ENCODE measurements at places on chromosomes 1 and 21.
A peak's percentile ranks its signal among the peaks of the same experiment; 100 is the strongest.

GRCh38 chr1:28171246-28171645 lies 5.2 kb downstream of the PTAFR start:
- DNase-seq = no peak

GRCh38 chr1:110877364-110877763 lies 4.4 kb downstream of the CD53 start:
- DNase-seq = no peak

DNA sequence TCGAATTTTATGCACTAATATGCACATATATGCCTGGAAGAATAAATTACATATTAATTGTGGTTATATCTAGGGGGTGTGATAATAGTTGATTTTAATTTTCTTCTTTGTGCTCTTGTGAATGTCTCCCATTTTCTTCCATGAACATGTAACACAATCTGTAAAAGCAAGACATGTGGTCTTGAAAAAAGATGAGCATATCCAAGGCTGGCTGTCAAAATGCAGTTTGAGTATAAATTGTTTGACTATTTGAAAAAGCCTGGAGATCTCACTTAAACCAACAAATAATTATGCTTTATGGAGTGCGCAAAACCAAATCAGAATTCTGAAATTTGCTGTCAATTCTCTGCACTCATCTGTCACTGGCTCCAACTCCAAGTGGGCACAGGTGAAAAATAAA lies 143.9 kb downstream of the HMGB4 start:
- DNase-seq = no peak

- no peak for DNase-seq
Measured at GRCh38 chr1:104706631-104707147, 957.0 kb downstream of the AMY1C start.

DNA sequence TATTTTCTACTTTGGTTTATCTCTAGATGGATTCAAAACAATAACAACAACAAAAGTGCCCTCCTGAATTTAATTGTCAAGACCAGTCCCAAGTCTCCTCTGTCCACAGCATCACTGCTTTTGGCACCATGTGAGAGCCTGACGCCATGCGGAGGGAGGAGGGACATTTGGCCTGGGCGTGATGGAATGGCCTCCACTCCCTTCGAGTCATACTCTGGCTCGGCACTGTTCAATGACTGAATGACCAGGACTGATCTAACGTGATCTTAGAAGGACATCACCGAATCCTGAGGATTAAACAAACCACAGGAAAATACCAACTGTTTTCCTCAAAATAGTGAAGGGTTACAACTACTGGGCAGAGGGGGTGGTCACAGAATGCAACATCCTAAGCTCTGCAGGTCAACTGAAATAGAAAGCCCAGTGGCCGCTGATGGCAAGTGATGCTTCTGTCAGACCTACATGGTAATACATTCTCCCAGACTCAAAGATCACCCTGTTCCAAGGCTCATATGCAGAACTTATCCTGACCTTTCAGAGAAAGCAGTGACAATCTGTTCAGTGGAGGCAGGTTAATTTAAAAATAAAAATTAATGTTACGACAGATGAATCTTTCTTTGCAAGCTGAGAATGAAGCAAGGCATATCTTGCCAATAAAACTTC lies 19.1 kb downstream of the SRSF4 start:
- DNase-seq = no peak

DNA sequence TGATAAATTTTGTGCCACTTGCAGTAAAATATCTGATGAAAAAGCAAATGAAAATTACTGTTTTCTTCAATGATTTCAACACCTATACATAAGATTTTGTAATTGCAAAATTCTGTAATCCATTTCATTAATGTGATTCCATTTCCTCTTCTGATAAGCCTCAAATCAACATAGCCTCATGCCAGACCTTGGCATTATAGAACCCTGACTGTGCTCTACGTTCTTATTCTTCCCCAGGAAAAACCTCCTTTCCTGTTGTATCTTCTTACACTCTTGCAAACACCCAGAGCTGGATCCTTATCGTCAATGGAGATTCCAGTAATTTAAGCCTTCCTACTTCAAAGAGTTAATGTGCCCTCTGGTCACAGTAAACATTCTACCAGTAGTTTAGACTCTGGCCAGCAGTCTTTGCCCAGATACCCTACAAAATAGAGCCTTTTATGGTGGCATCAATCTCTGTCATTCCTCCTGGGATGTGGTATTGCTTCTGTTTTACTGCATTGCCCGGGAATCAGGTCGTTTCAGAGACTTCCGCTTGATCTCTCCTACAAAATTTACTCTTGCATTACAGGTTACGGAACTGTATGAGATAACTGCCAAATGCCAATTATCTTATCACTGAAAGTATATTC lies 48.5 kb upstream of the CHRM3 start:
- DNase-seq = no peak

DNA sequence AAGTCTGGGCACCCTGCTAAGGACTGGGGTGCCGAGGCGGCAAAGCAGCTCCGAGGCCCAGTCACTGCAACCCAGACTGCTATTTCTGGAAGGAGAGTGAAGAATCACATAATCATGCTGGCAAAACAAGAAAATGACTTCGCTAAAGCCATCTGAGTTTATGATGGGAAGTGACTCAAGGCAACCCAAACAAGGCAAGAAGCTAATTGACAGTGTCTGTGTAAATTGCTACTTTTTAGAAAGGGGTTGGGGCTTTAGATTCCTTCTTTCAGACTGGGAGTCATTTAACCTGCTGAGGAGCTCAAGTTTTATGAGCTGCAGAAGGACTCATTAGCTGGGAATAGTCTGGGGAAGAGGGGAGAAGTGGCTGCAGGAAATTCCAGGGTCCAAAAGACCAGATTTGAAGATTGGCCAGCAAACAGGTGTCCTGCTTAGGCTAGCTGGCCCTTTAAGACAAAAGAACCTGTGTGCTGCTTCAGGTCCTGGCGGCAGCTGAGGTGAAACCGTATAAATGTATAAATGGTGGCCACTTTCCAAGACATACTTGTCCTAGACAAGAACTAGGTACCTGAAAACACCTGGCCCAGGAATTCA lies 28.1 kb downstream of the TSHB start:
- no peak for DNase-seq

GRCh38 chr1:230230948-230231773 lies 164.1 kb downstream of the GALNT2 start:
- no peak for DNase-seq

GRCh38 chr1:85465786-85466134 lies 801 bp upstream of the DDAH1 start:
- no peak for DNase-seq

- no peak for DNase-seq
Measured at GRCh38 chr1:39127513-39127912, 77.0 kb upstream of the MACF1 start.

DNA sequence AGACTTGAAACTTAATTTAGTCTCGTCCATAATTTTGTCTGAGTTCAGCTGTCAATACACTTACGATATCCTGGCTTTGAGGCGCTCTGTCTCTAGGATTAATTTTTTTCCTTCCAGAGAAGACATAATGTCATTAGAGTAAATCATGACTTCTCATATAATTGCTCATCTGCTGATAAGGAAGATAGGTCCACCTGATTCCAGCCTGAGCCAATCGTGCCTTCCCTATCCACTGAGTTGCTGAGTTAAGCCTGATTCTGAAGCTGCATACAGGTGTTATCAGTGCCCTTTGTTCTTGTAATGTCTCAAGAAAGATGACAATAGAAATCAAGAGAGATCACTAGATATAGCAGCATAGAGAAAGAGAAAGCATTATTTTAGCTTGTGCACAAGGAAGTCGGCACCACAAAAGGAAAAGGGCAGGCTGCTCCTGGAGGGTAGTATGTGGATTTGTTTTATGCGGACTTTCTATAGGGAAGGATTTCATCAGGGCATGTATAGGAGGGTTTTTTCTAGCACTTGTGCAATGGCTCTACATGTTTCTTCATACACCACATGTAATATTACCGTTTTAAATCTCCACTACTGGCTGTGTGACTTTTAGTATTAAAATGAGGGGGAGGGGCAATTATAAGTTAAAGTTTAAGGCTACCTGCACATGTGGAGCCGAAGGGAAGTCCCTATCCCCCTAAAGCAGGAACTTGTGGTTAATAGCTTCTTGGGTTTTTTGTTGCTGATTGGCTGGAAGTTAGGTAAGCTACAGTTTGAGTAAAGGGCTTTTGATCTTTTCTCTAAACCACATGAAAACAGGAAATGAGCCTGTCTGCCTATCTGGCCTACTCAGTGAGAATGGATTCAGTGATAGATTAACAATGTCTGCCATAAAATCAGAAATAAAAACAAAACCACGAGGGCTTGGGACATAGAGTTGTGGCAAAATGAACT lies 133.4 kb downstream of the PLPPR5 start:
- peak; percentile 21 for DNase-seq

DNA sequence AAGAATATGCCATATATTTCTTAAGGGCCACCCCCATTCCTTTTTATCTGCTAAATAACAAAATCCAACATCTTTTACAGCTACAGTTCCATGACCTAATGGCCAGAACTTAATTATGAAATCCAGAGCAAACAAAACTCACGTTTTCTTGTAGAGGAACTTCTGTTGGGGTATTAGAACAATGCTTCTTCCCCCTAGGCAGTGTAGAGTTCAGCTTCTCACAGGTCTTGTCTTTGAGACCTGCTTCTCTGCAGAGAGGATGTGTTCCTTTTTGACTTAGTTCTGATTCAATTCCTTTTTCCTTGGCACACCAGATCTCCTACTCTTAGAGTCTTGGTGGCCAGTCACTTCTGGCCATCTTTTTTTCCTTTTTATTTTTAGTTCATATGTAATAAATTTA lies 22.2 kb downstream of the VAV3 start:
- no peak for DNase-seq

GRCh38 chr1:234897754-234898454 lies 230.7 kb downstream of the TOMM20 start:
- no peak for DNase-seq

DNA sequence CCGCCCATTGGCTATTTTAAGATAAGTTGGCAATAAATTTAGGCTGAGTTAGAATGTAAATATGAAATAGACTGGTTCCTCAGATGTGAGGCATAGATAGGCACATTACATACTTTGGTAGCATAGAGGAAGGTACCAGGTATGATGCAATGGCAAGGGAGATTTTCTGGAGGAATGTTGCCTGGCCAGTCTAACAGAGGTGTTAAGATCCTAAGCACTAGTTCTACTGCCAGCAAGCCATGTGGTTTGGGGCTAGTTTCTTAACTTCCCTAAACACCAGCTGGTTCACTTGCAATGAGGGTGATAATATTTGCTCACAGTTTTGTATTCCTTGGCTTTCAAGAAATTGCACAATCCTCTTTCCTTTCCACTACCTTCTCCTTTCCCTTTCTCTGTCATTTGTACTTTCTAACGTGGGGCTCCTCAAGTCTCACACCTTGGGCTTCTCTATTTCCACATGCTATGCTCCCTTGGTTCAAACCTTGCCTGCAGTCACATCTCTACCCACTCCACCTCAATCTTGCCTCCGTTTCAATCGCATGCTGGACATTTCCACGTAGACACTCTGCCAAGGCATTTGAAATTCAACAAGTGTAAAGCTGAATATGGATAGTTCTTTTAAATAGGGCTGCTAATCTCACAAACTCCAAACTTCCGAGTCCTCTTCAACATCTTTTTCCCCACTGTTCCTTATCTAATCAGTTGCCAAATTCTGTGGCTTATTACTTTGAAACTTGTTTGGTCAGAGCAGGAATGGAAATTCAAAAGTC lies 4.7 kb upstream of the CD55 start:
- no peak for DNase-seq

- no peak for DNase-seq
Measured at GRCh38 chr1:223711747-223712193, 569 bp upstream of the CAPN2 start.

DNA sequence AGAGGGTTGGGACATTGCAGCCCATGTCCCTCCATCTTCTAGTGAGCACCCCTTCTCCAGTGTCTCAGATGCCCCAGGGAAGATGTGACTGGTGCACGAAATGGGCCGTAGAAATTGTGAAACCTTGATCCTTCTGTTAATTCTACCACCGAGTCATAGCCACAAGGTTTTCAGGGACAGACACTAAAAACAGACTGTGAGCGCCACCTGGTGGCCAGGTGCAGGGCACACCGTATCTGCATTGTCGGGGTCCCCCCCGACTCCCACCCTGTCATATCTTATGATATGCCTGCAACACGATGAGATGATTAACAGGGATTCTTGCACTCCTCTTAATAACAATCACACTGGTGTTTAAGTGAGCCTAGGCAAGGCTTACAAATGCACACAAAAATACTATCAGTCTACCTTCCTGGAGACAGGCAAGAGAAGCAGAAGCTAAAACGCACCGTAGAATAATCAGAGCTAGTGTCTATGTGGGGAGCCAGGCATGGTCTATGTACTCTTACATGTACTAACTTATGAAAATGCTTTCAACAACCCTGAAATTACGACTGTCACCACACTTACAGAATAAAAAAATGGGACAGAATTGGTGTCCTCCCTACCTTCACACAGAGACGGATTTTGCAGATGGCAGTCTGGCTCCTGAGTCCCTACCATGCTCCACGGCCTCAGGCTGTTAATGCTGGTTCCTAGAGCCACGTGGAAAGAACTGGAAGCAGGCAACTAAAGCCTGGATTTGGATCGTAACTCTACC lies 57.9 kb downstream of the FHAD1 start:
- peak; percentile 34 for DNase-seq

GRCh38 chr1:86396498-86396890 lies 371 bp upstream of the ODF2L start:
- DNase-seq = no peak

DNA sequence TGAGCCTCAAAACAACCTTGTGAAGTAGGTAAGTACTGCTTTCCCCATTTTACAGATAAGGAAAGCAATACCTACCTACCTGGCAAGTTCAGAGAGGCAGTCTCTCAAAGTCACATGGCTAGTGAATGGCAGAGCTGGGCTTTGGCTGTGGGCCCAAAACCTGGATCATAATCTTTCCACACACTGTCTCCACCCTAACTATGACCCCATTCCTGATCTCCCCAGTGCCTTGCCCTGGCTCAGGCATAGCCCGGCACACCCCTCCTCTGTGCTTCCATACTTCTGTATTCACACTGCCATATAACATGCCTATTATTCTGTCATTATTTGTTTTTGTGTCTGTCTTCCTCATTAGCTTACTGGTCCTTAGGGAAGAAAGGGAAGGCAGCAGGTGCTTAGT lies 15.9 kb downstream of the GNG12 start:
- no peak for DNase-seq

DNA sequence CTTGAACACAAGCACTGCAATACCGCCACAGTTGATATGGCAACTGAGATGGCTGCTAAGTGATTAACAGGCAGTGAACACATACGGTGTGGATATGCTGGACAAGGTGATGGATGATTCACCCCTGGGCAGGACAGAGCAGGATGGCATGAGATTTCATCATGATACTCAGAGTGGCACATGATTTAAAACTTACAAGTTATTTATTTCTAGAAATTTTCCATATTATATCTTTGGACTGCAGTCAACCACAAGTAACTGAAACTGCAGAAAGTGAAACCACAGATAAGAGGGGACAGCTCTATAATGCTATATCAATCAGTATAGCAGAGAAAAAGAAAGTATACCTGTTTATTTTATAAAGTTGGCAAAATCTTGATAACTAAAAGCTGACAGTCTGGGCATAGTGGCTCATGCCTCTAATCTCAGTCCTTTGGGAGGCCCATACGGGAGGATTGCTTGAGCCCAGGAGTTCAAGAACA lies 47.9 kb downstream of the PHACTR4 start:
- DNase-seq = no peak

- DNase-seq = no peak
Measured at GRCh38 chr1:13817906-13818305, 117.9 kb downstream of the PRDM2 start.

Data from CD8-positive, alpha-beta memory T cell (primary cell).